ENCODE measurements at places on chromosomes 7 and 10.

GRCh38 chr7:91358303-91358702 lies 94.1 kb downstream of the FZD1 start:
- no peak for DNase-seq

DNA sequence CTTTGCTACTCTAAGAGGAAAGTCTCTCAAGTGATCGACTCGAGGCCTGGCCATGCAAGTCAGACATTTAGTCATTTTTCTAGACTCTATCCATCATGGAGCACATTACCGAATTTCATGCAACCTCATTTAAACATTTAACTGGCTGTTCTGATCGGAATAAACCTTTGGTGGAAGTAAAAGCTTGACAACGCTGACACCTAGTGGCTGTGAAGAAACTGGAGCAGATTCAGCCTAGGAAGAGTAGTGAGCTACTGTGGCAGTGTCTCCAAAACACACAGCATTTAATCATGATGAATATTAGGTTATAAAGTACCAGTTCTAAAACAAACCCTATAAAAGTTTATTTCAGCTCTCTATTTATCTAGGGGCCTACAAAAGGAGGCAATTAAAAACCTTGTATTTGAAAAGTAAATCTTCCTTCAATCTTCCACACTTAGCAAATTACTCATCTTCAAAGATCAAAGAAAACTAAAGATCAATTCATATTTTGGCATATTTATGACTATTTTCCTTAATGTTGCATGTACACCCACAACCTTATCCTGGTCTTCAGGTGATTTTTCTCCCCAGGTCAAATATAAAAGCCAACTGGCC lies 175.0 kb downstream of the CTNNA3 start:
- DNase-seq: peak; percentile 4

DNA sequence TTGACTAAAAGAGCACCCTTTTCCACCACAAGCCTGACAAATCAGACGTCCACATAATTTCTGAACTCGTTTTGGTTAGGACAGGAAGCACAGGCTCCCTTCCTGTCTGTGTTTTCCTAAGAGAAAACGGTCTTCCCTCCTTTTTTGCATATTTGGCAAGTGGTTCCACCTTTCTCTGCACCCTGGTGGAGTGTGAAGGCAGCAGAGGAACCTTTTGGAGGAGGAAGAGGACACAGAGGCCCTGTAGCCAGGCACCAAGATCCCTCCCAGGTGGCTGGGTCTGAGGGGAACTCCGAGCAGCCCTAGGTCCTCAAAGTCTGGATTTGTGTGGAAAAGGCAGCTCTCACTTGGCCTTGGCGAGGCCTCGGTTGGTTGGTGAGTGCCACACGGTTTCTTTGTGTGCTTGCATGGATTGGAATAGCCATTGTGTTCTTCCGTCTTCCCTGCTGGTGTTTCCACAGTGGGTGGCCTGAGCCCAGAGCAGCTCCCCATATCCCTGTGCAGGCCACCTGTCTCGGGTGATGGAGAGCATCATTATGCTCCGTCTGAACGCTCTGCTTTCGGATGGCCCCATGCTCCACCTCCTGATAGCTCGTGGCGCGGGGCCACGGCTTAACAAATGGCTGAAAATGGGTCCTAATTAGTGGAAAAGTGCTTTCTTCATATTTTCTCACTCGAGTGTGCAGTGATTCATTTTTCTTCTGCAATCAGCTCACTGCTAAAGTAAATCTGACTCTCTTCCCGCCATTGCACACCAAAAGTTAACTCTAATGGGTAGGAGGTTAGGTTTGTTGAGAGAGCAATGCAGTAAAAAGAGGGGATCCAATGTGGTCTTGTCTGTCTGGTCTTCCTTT lies 4.2 kb downstream of the IKZF1 start:
- DNase-seq: no peak

DNA sequence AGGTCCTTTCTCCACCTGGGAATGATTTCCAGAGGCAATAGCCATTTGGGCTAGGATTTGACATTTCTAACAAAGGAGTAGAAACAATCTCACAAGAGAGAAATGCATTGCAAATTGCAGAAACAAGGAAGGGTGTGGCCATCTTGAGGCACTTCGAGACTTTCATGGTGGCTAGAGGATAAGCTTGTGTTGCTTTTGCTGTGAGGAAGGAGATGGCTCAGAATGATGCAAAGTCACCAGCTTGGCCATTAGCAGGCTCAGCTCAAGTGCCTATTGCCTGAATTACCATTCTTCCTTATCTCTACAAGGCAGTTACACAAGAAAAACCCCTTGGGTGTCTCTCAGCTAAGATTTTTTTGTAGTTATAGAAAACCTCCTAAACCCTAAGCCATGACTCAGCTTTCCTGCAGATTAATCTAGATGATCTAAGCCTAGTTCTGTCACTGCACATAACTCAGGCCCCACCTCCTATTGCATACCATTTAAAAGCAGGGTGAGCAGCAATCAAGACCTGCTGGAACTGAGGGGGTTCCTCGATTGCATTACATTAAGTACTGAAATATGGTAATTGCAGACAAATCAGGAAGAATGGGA lies 683.1 kb downstream of the NRG3 start:
- no peak for DNase-seq

GRCh38 chr7:129568240-129568639 lies 43.3 kb upstream of the NRF1 start:
- DNase-seq: no peak

DNA sequence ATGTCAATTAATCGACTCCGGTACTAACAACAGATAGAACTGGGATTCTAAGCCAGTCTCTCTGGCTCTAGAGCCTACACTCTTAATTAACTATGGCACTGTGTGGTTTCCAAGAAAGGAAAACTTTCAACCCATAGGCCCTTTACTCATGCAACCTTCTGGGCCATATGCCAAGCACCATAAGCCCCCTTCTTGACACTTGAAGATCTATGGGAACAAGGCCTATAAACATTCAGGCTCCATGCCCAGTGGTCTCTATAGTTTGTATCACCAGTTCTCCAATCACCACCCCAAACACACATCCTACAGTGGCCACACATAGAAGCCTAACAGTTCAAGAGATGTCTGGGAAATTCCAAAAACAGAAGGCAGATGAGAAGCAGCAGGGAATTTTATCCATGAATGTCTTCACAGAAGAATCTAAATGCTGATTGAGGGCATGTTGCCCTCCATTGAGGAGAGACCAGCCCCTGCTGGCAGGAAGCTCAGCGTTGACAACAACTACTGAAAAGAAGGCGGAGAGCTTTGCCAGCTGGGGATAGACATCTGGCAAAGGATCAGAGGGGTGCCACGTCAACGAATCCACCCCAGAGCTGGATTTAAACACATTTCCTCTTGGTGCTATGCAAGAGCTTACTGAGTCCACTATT lies 64.4 kb downstream of the GRM3 start:
- no peak for DNase-seq

GRCh38 chr10:5862360-5862961 lies 27.2 kb downstream of the ANKRD16 start:
- DNase-seq: no peak

DNA sequence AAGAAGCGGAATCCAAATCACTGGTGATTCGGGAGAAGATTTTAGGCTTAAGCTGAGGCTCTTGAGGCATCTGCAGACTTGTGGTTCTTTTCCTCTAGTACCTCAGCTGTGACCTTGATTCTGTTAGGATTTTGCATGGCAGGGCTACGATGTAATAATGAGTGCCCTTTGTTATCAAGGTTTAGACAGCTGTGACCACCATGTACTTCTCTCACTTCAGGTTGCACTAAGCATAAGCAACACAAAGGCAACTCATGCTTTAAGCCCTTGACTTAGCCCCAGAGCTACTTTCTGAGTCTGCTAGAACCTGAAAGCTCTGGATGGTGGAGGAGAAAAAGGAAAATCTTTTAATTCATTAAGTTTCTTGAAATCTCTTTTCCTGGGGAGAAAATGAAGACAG lies 1052.3 kb upstream of the PHF14 start:
- DNase-seq: no peak

DNA sequence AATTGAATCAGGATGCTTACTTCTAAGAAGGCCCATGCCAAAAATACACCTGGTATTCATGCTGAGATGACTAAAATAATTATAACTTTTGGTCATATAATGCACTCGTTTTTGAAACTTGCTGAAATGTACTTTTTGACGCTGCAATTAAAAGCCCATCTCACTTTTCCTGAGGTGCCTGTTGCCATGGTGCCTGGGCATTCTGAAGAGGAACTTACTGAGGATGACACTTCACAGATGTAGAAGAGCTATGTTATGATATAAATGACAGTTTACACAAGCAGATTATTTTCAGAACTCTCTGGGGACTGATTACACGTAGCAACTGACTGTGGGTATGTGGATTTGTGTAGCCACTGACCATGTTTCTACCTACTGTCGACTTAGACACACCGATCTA lies 182.4 kb downstream of the TPK1 start:
- DNase-seq: no peak

DNA sequence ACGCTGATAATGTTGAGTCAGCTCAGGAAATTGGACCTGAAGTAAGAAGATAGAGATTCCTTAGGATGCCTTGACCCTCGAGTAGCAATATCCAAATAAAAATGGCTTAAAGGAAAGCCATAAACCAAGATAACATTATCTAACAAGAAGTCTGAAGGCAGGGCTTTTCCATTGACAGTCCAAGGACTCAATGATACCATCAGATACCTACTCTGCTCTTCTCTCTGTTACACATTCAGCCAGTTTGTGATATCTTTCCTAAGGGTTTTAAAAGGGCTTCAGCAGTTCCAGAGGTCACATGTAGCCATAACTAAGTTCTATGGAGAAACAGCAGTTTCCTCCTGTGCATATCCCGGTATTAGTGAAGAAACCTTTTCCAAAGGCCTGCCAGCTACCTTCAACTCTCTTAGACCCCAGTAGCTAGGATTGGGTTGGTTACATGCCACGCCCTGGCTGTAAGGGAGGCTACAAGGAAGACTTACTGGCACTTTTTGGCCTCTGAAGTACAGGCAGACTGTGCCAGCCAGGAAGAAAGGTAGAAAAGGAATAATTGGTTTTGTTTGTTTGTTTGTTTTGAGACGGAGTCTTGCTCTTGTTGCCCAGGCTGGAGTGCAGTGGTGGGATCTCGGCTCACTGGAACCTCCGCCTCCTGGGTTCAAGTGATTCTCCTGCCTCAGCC lies 10.6 kb downstream of the SHLD2 start:
- DNase-seq: no peak

DNA sequence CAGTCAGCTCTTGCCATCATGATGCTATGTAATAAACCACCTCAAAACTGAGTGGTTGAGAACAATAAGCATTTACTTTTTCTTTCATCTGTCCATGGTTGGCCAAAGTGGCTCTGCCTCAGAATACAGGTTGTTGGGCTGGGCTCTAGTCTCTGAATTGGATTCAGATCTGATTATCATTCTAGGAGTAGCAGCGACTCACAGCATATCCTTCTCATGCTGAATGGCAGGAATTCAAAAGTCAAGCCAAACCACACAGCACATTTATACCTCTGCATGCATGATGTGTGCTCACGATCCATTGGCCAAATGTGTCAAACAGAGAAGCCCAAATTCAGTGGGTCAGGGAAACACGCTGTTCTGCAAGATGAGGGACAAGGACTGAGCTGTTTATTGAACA lies 13.6 kb upstream of the GALNT11 start:
- no peak for DNase-seq

- no peak for DNase-seq
These were observed 165.3 kb downstream of the WNT2 start for GRCh38 chr7:117157241-117158209.

DNA sequence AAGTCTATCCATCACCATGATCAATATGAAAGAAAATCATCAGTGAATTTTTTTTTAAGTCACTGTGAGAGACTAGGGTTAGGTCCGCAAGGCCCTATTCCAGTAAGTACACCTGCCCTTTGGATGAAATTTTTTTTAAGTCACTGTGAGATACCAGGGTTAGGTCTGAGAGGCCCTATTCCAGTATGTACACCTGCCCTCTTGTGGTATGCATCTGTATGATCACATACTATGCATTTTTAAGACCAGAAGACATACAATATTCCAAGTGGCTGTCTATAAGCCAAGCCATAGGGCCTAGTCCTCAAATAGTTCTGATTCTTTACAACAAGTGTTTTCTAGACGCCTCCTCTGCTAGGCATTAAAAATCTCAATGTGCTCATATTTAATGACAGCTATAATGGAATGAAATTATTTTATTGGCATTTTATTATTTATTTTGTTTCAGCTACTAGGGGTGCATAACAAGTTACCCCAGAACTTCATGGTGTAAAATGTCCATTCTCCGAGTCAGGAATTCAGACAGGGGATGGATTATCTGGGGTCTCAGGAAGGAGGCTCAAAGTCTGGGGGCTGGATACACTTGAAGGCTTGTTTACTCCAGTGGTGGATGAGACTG lies 53.1 kb downstream of the TEX36 start:
- no peak for DNase-seq

Measured in immature natural killer cell (primary cell).